Germinal center (tissue), 1 donor: ENCODE measurements at places on chromosomes 11 and 22.

DNA sequence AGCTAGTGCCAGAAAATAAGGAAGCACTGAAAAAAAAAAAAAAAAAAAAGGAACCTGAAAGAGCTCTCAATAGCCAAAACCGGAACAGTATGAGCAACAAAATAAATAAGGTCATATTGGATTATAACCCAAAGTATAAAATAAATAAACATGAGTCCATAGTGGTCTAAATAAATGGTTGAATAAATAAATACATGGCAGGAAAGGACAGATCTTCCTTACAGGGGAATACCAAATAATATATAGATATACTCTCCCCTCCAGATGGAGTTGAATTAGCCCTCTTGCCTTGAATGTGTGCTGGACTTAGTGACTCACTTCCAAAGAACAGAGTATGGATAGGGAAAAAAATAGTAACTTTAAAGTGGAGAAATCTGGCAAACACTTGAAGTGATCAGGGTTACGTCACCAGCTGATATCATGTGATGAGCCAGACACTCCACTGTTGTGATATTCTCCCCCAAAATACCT is 14.3 kb upstream of the ARRB1 start:
- DNase-seq: no peak

- no peak for DNase-seq
Observed at GRCh38 chr11:45473341-45473895, 187.3 kb upstream of the SYT13 start.

GRCh38 chr11:119797736-119798135 is 68.7 kb upstream of the NECTIN1 start:
- DNase-seq: no peak

- no peak for DNase-seq
Observed at GRCh38 chr11:47396049-47396320, 12.4 kb upstream of the SLC39A13 start.

DNA sequence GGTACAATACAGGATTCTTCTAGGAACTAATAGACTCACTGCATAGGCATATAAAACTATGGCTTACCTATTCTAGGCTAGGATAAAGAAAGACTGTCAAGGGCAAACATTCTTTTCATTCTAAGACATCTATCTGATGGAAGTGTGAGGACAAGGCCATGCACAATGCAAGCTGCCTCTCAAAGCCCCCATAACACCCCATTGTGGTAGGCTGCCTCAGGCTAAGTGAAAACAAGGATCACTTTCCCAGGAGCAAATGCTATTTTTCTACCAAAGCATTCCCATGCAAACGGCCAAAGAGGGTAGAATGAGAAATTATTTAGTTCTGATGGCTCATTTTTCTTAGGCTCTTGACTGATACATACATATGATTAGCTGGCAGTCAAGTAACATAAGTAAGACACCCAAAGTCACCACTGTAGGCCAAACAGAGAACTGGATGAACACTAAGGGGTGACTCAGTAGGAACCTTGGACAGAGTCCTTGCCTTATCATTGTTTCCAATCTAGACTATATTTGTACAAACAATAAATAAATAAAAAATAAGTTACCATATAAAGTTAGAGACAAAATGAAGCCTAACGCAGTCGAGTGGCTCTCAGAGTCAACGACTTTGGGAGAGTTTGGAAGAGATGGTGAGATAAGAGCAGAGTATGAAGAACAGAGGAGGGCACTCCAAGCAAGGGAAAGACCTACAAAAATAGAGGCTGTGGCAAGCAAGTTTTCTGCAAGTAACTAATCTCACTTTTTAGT is 303.6 kb downstream of the SBF2 start:
- DNase-seq: no peak

GRCh38 chr22:27761665-27762064 is 39.9 kb downstream of the MN1 start:
- no peak for DNase-seq
